ENCODE measurements at places on chromosomes 5 and 9.
A peak's percentile ranks its signal among the peaks of the same experiment; 100 is the strongest.

DNA sequence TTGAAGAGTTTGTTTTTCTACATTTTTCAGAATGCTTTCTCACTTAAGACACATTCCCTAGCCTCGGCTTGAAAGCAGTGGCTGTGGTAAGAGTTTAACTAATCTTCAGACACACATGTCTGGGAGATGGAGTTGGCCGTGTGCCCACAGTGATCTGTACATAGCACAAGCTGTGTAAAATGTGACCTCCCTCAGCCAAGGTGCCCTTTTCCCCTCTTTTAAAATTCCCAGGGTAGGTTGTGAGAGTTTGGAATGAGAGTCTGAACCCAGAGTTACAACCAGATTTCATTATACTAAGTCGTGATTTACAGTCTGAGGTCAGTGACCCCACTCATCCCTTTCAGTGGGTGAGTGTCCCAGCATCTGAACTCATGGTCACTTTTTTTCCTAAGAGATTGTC lies 230.4 kb downstream of the DOCK8 start:
- DNase-seq = no peak

- no peak for DNase-seq
These were observed 79.6 kb downstream of the MYO10 start for GRCh38 chr5:16856531-16856930.

GRCh38 chr5:72433522-72433921 lies 73.7 kb downstream of the ZNF366 start:
- no peak for DNase-seq

GRCh38 chr9:114163517-114163951 lies 8.2 kb downstream of the COL27A1 start:
- DNase-seq = no peak

GRCh38 chr9:87327575-87328125 lies 170.0 kb upstream of the DAPK1 start:
- DNase-seq = no peak

- DNase-seq = no peak
These were observed 16.1 kb downstream of the ZFR start for GRCh38 chr5:32428426-32428825.

- no peak for DNase-seq
These were observed 35.9 kb downstream of the MAMDC2 start for GRCh38 chr9:70079417-70080037.

DNA sequence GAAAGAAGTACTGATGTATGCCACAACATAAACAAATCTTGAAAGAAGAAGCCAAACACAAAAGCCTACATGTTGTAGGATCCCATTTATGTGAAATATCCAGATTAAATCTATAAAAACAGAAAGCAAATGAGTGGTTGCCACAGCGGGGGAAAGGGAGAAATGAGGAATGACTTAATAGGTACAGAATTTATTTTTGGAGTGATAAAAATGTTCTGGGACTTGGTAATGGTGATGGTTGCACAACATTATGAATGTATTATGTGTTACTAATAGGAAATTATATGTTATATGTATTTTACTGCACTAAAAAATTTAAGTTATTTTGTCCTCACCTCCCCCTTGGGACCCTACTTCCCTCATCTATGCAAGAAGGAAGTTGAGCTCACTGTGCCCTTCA lies 16.4 kb upstream of the TTC1 start:
- no peak for DNase-seq

GRCh38 chr9:8251566-8251965 lies 452.0 kb upstream of the DMAC1 start:
- DNase-seq = no peak

GRCh38 chr9:130107955-130108354 lies 54.2 kb downstream of the GPR107 start:
- no peak for DNase-seq

- no peak for DNase-seq
These were observed 76.9 kb downstream of the FEM1C start for GRCh38 chr5:115467628-115468027.

- DNase-seq = peak; percentile 80
These were observed 17.3 kb downstream of the SLC22A5 start for GRCh38 chr5:132386644-132387286.

GRCh38 chr5:180803181-180804128 lies 849 bp upstream of the MGAT1 start:
- peak; percentile 92 for DNase-seq

DNA sequence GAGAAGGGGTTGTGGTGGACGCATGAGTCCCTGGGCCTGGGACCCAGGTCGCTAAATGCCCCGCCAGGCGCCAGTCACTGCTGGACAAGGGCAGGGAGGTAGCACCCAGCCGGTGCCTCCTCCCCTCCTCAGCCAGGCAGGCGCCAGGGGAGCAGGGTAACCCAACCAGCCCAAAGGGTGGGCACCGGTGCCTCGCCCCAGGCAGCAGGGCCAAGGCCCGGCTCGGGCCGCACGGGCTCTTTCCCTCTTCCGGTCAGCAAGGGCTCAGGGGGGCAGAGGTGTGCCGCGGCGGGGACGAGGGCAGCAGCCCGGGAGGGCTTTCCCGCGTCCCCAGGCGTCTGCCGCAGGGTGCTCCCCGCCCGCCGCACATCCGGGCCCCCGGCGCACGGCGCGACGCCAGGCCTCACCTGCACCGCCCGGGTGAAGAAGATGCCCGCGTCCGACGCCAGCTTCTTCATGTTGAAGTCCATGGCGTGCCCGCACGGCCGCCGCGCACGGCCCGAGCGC lies 393 bp downstream of the SH3GLB2 start:
- no peak for DNase-seq

GRCh38 chr5:151490627-151491026 lies 43.2 kb downstream of the SLC36A1 start:
- DNase-seq = no peak

- no peak for DNase-seq
These were observed 242.5 kb upstream of the RIOK2 start for GRCh38 chr5:97425511-97425910.

DNA sequence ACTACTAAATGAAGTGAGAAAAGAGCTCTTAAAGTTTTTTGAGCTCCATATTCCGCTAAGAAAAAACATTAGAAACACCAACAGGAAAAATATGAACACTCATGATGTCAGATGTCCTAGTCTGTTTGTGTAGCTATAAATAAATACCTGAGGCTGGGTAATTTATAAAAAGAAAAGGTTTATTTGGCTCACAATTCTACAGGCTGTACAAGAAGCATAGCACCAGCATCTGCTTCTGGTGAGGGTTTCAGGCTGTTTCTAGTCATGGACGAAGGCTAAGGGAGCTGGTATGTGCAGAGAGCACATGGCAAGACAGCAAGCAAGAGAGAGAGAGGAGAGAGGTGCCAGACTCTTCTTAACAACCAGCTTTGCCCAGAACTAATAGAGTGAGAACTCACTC lies 186.2 kb downstream of the PLK2 start:
- no peak for DNase-seq

DNA sequence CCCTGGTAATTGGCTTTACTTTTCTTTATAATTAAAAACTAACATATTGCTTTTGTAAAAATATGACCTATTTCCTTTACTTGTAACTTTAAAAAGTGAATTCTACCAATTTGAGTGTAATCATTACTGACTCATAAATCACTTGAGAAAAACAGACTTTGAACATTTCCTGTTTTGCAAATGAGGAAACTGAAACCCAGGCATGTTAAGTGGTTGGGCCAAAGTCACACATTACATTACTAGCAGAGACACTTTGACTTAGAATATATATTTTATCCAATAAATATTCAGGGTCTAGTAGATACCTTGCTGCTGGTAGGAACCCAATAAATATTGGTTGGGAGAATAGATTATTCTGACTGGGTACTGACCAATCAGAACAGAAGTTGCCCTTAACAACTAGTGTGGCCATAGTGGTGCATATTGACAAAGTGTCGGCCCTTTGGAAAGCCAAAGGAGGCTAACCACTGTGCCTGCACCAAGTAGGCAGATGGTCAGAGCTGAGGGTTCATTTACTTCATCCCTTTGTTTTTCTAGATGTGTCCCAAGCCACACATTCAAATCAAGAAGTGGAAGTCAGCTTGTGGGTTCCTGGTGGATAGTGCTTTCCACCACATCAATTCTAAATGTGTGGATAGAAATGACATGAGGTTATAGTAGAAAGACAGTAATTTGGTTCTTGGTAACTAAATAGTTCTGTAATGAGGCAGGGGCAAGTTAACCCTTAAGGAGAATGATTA lies 365.1 kb upstream of the RIOK2 start:
- no peak for DNase-seq

DNA sequence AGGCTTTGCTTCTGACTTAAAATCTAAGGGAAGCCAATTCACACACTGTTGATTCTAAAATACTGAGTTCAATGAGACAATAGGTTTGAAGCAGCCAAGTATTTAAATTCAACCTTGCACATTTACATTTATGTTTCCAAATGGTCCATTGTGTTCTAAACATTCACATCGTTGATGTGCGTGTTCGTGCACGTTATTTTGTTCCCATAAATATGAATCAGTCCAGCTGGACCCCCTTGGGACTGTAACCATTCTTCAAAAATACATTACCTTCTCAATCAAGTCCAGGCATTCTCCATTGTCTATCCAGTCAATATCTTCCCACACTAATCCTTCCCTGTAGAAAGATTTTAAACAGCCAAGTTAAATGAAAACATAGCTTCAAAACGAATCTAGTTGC lies 146.4 kb upstream of the RETREG1 start:
- no peak for DNase-seq

DNA sequence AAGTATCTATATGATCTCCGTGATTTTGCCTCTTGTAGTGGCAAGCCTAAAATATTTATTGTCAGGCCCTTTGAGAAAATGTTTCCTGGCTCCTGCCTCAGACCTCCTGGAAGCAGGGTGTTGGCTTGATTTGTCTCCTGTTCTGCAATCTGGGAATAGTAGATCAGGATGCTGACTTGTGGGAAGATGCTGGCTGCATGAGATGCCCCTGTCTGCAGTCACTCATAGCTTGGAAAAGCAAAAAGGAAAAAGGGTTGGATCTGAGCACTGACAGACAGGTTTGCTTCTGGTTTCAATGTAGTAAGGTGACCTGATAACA lies 16.7 kb downstream of the TJP2 start:
- no peak for DNase-seq

DNA sequence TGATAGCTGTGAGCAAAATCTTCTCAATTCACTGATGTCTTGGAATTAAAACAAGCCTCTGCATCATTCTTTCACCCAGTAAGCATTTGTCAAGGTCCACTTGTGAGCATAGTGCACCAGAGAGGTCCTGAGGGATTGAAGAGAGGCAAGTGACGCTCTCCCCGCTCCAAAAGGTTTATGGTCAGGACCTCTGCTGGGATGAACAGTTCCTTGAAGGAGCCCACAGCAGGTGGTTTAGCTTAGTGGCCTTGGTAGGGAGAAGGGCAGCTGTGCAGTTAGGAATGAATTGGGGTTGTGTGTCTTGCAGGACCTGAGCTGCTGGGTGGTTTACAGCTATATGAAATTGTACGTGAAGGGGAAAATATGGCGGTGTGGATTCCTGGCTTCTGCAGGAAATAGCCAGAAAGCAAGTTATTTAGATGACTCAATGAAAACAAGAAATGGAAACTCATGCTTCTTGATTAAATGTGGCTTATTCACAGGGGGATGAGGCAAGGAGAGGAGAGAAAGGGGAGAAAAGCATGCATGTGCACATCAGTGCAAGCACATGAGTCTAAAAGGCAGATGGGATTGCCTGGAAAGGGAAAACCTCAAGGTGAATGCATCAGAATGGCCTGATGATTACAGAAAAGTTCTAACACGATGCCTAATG lies 42.0 kb downstream of the SUB1 start:
- DNase-seq = no peak

DNA sequence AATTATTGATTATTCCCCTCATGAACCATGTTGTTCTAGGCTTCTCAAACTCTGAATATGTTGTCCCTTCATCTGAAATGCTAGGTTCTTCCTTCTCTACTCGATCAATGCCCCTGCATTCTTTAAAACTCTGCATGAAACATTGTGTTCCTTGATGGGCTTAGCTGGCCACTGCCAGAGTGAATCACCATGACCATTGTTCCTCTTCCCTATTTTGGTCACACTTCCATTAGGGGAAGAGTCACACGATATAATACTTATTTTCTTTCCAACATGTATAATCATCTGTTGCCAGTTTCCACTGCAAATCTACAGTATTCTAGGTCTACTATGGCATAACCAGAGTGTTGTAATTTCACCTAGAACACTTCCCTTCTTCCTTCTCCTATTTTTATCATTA lies 247.9 kb downstream of the TRPM3 start:
- DNase-seq = no peak

DNA sequence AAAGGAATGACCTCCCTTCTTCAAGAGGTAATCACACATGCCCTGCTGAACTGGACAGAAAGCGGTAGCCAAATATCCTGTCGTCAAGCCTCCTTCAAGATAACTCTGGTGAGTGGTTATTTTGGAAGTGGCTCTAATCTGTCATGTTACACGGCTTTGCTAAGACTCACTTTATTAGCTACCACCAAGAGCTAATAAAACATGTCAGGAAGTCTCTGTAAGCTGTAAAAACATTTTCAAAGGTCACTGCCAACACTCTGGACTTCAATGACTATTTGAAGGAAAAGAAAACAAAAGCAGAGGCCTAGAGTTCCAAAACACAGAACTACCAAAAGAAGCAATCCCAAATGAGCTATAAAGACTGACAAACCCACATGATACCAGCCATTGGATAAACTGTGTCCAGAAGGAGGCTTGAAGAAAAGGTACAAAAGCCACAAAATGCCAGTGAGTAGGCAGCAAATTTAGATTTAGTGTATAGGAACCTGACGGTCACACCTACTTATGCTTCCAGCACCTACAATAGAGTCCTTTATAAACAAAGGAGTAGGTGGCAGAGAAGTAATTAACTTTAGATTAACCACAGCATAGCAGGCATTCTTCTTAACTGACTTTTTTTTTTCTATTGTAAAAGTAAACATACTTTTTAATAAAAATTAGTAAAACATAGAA lies 97.3 kb upstream of the EQTN start:
- no peak for DNase-seq

GRCh38 chr5:7927466-7928375 lies 58.8 kb downstream of the MTRR start:
- peak; percentile 59 for DNase-seq

- no peak for DNase-seq
These were observed 381.1 kb downstream of the ZNF608 start for GRCh38 chr5:124365361-124365801.

- DNase-seq = no peak
These were observed 18.2 kb upstream of the DCP2 start for GRCh38 chr5:112958093-112959088.

GRCh38 chr9:136618580-136619547 lies 43.9 kb upstream of the EGFL7 start:
- DNase-seq = no peak

DNA sequence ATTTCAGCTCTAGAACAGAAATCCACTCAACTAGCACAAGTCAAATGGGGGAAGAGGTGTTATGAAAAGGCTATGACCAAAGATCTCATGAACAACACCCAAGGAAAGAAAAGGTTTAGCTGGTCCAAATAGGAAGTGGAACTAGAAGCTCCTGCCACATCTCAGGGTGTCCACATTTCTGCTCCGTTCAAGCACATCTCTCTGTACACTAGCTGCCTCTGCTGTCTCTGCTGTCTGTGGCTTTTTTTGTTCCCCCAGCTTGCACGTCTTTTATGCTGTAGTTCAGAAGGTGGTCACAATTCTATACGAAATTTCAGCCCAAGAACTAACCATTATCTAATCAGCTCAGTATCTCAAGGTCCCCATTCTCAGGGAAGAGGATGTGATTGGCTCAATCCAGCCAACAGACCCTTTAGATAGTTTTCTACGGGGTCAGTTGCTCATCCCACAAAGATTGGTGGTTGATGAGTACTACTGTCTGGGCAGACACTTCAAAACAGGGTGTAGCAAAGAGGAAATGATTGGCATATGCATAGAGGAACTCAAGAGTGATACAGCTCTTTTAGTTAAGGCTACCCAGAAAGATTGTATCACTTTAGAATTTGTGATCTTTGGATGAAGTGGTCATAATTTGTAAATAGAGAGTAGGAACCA lies 44.0 kb downstream of the FANCC start:
- no peak for DNase-seq

GRCh38 chr5:113663879-113664541 lies 150.5 kb downstream of the YTHDC2 start:
- peak; percentile 48 for DNase-seq

Data from stimulated activated CD8-positive, alpha-beta memory T cell treated with anti-CD3 and anti-CD28 coated beads, Interleukin-4, amount 100 ng/mL, for 48 hours (primary cell).